HFFc6 (cell line): ENCODE measurements at places on chromosomes 12 and 14.

DNA sequence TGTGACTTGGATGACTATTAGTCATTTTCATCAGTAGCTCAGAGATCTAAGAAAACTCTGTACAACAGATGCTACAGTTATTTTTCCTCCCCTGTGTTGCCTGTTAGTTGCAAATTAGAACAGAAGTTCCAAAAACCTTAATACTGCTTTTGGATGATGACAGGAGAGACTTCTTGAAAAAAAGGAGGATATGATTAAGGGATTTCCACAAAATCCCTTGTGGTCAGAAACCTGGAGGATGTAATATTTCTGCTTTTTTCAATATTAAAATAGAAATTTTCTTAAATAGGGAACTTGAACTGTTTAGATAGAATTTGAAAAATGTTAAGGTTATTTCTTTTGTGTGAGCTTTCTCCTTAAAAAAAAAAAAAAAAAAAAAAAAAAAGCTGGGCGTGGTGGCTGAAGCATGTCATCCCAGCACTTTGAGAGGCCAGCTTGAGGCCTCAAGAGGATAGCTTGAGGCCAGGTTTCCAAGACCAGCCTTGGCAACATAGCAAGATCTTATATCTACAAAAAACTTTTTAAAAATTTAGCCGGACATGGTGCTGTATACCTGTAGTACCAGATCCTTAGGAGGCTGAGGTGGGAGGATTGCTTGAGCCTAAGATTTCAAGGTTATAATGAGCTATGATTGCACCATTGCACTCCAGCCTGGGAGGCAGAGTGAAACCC, 14.1 kb downstream of the CMAS start:
- no peak for DNase-seq

DNA sequence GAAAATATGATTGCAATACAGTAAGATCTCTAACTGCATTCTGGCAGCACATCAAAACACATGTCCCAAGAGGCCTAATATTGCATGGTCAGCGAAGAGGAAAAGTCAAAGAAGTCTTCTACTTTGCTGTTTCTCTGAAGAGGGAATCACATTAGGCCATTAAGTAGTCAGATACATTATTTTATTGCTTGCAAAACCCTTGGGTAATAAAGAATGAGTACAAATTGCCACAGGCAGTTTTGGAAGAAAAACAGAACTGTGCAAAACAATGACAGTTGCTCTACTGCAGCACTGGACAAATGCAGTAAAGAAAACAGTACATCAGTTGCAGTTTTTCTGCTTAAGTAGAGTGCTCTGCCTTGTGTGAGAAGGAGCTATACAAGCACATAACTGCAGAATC, 211.9 kb downstream of the MED13L start:
- DNase-seq = peak; percentile 35

DNA sequence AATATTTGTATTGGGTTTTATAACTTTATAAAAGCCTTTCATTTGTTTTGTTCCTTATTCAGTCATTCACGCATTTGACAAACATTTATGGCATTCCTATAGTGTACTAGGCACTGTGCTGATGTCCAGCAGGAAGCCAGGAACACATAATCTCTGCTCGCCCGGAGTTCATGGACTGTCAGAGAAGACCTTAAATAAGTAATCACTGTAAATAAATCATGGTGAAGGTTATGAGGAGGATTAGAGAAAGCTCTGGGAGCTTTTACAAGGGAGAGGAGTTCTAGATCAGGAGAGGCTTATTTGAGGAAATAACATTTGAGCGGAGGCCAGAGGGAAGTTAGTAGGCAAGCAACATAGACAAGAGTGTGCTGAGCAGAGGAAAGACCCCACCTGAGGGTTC, 1.4 kb upstream of the RDH11 start:
- DNase-seq = no peak

DNA sequence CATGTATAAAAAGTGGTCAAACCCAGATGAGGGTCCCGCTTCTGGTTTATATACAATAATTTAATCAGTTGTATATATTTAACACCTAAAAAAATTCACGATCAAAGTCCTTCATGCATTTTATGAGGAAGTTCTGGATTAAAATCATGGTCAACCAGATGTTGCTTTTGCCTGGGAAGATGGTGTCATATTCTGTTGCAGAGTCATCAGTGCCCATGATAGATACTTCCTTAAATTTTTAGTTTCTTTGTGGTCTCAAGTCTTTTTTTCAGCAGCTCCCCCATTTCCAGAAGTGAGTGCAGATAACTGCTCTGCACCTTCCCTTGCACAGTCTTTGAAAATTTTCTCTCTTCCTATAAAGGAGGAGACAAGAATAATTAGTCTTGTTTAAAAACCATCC, 16.1 kb downstream of the ERP29 start:
- no peak for DNase-seq

DNA sequence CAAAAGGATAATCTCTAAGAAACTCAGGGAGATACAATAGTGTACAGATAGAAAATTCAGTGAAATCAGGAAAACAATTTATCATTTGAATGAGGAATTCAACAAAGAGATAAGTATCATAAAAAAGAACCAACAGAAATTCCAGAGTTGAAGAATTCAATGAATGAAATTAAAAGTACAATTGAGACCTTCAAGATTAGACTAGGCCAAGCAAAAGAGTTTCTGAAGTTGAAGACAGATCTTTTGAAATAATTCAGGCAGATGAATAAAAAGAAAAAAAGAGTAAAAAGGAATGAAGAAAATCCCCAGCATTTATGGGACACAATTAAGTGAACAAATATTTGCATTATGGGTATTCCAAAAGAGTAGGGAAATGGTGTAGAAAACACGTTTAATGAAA, 412.6 kb downstream of the TMEM121 start:
- DNase-seq = no peak

- DNase-seq = no peak
These were observed 1624.8 kb upstream of the FLRT2 start for GRCh38 chr14:83905157-83905556.

DNA sequence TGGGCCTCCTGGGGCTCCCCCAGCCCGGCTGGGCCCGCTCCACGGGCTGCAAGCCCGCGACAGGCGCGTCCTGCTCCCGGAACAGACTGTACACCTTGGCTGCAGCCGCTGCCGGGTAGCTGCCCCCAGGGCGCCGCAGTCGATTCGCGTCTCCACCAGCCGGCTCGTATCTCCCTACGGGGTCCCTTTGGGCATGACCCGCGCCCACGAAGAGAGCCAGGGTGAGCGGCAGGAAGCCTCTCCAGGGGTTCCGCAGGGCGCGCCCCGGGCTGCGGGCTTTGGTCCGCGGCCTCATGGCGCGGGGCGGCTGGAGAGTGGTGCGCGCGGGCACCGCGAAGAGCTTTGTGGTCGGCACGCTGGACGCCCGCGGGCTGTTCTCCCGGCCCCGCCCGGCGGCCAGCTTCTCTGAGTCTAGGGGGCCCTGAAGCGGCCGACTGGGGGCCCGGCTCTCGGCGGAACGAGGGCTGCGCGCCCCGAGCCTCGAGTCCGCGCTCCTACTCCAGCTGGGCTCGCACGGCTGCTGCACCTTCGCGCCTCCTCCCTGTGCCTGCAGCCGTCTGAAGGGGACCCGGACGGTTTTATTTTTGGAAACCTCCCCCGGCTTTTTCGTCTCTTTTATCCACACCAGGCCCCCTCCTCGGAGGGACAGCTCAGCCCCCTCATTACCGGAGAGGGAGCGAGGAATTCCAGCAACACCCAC, at the start of gene LTBP2:
LTBP2 (minus strand) TSS at position 588 of the 700 bp plus-strand sequence; CDS start at position 295, 293 bp downstream.
- no peak for DNase-seq

DNA sequence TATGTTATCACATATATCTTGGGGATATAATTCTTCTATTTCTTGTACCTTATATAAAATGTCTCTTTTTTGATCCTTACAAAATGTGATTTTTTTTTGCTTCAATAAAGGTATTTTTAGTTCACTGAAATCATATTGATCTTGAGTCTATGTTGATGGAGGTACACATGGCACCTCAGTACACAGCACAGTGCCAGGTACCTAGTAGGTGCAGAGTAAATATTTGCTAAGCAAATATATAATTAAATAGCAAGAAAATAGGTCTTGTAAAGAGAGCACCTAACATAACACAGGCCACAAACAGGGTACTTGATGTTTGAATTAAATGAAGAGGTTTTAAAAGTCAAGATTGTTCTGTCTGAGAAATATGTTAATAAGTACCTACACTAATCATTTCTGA, 69.7 kb downstream of the CIT start:
- no peak for DNase-seq

- no peak for DNase-seq
These were observed 59.7 kb downstream of the E2F7 start for GRCh38 chr12:77005611-77006098.

DNA sequence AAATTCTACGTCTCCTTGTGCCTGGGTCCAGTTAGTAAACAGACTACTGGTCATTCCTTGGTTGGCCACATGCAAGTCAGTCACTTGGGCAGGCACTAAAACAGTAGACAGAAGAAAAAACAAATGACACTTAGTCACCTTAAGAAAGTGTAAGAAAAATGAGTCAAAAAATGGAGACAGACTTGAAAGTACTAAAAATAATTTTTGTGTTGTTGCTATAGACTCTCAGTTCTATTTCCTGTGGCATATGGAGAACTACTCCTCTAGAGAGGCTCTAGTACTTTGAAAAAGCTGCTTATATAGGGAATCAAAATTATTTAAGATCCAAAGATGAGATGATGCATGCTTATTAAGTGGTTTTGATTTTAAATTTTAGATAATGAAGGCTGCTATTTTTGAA, 56.0 kb downstream of the PTPRB start:
- DNase-seq = no peak

GRCh38 chr12:106227641-106228319, 20.0 kb downstream of the CKAP4 start:
- DNase-seq = no peak

- no peak for DNase-seq
These were observed 54.4 kb upstream of the BTG1 start for GRCh38 chr12:92199819-92200576.

GRCh38 chr12:11827091-11828061, 177.9 kb downstream of the ETV6 start:
- peak; percentile 30 for DNase-seq

DNA sequence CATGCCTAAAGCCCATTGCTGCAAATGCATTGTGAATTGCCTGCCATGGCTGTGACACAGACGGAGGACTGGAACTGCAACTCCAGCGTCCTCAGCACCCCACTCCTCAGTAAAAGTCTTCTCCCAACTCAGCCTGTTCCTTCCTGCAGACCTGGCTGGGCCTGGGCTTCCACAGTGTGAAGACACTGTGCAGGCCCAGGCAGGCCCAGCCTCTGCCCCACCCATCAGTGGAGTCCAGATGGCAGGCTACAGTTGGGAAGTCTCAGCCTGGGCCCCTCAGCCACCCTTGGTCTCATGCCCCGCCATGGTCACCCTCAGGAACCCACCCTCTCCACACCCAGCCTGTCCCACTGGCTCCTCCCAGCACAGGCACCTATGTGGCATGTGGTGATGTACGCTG, 22.0 kb downstream of the VSX2 start:
- no peak for DNase-seq

DNA sequence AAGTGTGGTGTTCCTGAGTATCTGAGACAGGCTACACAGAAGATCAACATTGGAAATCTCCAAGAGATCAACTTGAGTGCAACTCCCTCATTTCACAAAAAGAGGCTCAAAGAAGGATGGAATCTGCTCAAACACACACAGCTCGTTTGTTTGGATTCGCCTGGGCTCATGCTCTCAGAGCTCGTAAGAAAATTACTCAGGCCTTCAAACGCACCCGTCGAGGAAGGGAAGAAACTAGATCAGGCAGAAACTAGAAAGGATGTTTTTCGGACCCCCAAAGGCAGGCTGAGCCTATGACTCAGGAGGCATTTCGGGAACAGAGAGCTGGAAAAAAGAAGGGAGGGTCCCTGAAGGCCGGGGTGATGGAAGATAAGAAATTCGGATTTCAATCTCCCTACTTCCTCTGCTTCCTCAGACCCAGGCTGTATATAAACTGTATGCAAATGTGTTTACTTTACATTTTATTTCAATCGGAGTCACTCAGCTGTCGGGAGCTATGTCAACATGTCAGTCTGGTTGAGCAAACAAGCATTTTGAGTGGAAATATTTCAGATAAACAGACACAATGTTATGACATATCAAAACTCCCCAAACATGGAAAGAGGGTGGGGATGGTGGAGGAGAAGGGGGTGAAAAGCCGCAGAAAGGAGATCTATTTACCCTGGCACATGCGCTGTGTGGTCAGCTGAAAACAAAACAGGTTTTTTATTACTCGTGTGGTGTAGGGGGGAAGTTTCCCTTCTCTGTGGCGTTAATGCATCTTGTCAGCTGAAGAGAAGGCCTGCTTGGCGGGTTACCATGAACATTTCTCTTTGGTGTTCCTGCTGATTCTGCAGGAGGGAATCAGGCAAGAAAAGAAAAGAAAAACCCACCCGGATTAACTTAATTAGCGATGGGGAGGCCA, 129.1 kb upstream of the TBX3 start:
- no peak for DNase-seq

DNA sequence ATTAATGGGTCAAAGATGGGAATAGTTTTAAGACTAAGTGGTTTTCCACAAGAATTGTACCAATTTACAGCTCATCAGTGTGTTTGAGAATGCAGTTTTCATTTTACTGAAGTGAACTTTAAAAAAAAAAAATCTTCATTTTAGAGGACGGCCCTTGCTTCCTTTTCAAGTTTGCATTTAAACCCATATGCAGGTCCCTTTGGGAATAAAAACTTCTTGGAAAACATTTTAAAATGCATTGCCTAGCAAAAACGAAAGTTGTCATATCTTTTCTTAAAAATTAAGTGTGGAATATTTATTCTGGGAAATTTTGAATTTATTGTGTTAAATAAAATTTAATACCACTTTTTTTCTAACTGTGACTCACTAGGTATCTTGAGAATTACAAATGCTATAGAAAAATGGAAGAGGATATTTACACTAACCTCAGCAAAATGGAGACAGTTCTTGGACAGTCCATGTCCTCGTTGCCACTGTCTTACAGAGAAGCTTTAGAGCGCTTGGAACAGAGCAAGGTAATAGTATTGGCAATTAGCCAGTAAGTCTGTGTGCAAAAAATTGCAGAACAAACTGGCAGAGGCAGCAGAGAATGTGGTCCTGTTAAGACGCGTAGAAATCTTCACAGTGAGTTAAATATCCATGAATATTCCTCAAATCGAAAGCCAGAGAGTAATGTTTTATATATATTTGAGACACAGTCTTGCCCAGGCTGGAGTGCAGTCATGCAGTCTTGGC, 209.7 kb downstream of the SYNE2 start:
- no peak for DNase-seq
